ENCODE measurements at places on chromosomes 1 and 21.

DNA sequence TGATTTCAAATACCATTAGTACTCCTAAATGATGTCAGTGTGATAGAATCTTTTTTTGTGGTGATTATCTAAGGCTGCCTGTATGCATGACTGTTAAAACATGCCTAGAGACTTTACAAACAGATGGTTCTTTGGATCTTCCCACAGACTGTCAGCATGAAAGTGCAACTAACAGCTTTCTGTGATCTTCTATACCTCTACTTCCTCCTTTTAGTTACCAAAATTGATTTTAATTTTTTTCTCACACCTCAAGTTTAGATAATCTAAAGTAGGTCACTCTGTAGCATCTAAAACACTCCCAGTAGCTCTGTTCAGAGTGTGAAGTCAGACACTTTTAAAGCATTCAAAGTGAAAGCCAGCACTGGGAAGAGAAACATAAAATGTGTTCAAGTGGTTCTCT, 534.5 kb downstream of the PTPRC start:
- DNase-seq: no peak

GRCh38 chr1:219927956-219928790, at the start of gene SLC30A10:
Gene SLC30A10, minus strand, starts transcription at chr1:219928557. Its CDS starts 117 bp downstream, at chr1:219928440.
- no peak for DNase-seq

- DNase-seq: no peak
Measured at GRCh38 chr1:210558302-210558701, 229.6 kb downstream of the HHAT start.

DNA sequence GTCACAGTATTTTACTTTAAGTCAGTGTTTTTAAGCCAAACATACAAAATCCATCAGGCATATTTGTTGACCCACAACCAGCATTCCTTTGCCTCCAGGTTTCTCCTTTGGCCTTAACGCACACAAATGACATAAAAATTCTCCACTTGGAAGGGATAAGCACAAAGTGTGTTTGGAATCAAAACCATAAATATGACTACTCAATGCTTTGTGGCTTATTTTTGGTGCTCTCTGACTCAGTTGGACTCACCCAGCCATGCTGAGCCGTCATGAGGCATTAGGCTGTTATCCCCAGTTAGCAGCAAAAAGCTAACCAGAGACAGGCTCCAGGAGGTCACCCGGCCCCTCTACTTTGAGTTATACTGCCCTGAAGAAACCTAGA, 948 bp downstream of the PRUNE1 start:
- no peak for DNase-seq

- DNase-seq: no peak
Measured at GRCh38 chr1:240737298-240737697, 125.3 kb upstream of the GREM2 start.

- DNase-seq: no peak
Measured at GRCh38 chr1:5151511-5151910, 497.1 kb downstream of the AJAP1 start.

DNA sequence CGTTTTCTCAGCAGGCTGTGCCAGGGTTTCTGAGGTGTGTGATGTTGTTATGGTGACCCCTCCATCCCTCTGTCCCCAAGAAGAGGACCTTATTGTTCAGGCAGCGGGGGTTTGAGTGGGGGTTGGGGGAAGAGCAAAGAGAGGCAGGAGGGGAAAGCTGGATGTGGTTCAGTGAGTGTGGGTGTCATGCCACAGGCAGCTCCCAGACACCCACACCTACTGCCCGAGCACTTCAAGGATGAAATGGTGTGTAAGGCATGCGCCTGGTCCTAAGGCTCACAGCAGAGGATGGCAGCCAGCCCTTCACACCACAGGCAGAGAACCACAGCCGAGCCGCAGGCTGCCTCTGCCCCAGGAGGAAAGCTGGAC, 49.9 kb upstream of the STUM start:
- no peak for DNase-seq

GRCh38 chr1:233172201-233172600, 123.3 kb downstream of the PCNX2 start:
- DNase-seq: no peak

DNA sequence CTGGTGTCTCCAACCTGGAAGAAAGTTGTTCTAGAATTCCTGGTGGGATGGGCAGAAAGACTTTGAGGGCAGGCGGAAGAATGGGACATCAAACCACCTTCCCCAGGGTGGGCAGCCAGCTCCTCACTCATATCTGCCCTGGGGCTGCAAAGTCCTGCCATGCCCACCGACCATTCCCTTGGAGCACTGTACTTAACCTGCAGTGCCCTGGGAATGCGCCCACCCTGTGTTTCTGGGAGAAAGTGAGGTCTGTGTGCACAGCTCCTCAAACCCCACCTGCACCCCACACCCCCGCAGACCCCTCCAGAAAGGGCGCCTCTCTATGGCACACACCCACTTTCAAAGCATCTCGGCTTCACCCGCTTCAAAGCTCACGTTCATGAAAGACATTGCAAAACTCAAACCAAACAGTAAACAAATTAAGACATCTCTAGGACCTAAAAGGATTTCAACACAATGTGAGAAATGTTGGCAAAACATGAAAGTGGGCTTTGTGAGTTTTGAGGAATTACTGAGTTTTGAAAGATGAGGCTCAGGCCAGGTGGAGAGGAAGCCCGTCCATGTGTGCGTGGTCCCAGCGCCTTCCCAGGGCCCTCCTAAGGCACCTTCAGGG, 25.1 kb downstream of the KRTAP10-1 start:
- no peak for DNase-seq

- DNase-seq: no peak
Measured at GRCh38 chr1:4924356-4924755, 269.9 kb downstream of the AJAP1 start.

- DNase-seq: no peak
Measured at GRCh38 chr1:115183158-115183557, 93.9 kb upstream of the TSPAN2 start.

GRCh38 chr1:178502856-178503255, 6.1 kb upstream of the CLEC20A start:
- no peak for DNase-seq

DNA sequence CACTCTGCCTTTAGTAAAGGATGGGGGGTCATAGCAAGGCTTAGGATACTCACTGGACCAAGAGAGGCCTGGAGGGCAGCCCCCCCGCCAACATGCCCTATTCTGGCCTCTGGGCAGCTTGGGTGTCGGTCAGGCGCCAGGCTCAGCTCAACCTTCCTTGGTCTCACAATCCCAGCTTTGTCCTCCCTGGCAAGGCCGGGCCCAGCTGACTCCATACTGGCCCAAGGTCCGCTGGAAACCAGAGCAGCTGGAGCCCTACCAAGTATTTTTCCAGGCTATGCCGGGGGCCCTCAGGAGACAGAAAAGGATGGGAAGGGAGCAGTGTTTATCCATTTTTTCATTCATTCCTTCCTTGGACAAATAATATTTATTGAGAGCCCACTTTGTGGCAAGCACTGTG, 6.2 kb downstream of the FBXO2 start:
- DNase-seq: no peak

- DNase-seq: no peak
Measured at GRCh38 chr1:15723631-15724246, 12.3 kb upstream of the SLC25A34 start.

- DNase-seq: no peak
Measured at GRCh38 chr1:159848326-159848725, 14.1 kb downstream of the VSIG8 start.

GRCh38 chr1:113834716-113835115, 22.4 kb upstream of the RSBN1 start:
- no peak for DNase-seq

- DNase-seq: no peak
Measured at GRCh38 chr1:202135221-202135721, 9.3 kb downstream of the ARL8A start.

DNA sequence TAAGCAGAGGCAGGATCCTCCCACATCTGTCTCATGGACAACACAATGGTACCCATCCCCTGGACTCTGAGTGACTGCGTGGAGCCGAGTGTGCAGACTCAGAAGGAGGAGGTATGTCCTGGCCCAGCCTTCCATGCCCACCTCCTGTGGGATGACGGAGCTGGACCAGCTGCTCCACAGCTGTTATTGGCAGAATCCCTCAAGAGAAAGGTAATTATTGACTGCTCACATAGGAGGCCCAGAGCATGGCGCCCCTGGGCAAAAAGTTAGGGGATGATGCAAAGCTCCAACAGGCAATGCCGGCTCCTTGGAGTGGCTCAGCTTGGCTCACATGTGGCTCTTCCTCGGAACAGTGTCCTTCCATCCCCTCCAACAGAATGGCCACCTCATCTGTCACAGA, 12.2 kb upstream of the ACTRT2 start:
- DNase-seq: no peak

GRCh38 chr21:39849014-39849655, 18.1 kb upstream of the PCP4 start:
- DNase-seq: no peak

DNA sequence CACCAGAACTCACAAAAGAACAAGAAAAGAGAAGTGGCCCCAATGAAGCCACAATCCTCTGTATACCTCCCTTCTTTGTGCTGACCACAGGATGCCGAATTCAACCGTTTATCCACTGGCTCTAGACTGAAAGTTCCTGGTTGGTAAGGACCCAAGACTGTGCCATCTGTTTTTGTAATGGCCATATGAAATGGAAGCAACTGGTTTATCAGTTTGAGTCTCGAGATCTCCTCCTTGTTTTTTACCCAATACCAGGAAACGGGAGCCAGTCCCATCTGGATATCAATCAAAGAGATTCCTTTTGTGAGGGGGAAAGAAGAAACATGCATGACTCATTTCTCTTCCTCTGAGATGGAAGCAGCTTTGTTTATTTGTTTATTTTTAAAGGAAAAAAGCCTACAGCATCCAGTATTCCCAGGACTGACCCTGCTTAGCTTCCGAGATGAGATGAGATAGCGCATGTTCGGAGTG, 32.4 kb upstream of the ZNF124 start:
- no peak for DNase-seq

DNA sequence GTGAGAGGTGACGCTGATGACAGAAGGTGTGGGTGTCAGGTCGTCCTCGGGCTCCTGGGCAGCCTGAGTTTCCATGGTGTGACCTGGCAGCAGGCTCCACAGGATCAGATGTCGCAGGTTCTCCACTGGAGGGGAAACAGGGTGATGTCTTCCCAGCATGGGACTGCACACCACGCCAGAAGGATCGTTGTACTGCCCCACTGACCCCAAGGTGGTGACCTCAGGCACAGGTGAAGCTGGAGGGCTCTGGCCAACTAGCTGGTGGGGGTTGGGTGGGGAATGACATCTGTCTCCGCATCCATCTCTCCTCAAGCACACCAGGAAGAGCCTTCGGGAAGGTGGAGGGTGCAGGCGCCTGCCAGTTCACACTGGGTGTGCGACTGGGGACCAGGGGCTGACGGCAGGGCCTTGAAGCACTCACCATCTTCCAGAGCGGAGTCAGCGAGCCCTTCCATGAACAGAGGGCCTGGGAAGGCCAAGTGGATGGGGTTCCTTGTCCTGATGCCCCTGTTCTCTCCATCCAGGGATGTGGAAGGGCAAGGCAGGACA, 19.4 kb downstream of the LRRC71 start:
- no peak for DNase-seq

GRCh38 chr1:206094024-206094423, 23.2 kb downstream of the AVPR1B start:
- DNase-seq: no peak

DNA sequence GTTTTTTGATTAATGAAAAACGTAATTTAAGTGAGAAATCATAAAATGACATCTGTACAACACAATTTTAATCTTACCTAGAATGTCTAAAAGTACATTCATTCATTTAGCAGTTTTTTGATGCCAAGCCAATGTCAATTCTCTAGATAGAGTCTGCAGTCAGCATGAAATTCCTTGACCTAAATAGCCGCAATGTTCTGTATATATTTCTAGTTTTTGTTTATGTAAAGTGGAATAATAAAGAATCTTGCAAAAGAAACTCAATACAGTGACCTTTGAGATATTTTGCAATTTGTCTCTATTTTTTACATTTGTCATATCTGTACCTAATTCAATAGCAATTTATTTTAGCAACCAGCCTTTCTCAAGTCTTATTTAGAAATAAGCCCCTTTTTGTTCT, 176.0 kb downstream of the ATP6V1G3 start:
- no peak for DNase-seq

DNA sequence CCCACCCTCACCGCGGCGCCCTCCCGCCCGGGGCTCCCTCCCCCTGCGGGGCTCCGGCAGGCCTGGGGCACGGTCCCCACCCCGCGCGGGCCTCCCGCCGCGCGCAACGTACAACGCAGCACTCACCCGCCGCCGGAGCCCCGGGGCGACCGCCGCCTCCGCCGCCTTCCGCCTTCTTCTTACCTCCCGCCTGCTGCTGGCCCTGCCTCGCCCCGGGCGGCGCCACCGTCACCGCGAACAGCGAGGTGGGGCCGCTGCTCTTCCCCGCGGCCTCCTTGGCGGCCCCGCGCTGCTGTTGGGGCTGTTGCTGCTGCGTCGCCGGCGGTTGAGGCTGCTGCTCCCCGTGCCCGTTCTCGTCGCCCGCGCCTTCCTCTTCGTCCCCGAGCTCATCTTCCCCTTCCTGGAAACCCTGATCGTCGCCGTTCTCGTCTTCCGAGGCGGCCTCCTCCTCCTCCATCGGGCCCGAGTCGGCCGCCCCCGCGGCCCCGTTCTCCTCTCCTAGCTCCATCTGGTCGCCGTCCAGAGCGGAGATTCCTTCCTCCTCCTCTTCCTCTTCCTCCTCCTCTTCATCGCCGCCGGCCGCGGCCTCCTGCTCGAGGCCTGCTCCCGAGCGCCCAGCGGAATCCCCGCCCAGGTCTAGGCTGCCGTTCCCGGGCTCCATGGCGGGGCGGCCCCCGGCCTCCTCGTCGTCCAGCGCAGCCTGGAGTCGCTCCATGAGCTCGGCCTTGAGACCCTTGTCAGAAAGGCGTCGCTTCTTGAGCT, 671 bp downstream of the HNRNPU start:
- DNase-seq: peak; percentile 32

GRCh38 chr1:205914730-205915129, 28.5 kb downstream of the SLC26A9 start:
- DNase-seq: no peak

DNA sequence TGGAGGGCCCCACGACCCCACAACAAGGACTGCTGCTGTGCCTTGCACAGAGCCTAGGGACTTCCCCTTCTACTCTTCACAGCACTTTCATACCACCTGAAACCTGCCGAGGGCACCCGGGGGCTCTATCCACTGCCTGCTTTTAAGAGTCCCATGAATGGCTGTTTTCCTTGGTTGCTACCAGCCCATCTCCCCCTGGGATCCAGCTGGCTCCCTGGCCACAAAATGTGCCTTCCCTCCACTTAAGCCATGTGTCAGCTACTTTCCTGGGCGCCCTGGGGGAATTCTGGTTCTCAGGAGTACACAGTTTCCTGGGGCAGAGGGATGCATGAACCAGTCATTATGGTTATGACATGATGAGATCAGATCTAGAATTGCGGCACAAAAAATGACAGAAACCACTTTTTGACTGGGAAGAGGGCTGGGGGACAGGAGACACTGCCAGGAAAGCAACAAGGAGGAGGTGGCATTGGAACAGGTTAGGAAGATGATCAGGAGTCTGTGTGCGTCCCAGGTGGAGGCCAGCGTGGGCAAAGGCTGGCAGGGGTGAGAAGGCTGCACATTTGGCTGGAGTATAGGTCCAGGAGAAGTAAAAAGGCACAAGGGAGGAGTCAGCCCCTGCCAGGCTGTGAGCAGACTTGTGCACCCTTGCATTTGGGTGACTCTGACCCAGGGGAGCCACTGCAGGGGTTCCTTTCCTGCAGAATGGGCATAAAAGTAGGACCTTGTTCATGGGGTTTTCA, 3.2 kb upstream of the TNFRSF8 start:
- DNase-seq: no peak

GRCh38 chr1:2514863-2515762, 11.3 kb downstream of the PANK4 start:
- DNase-seq: no peak

Data from activated gamma-delta T cell (primary cell).